ENCODE measurements at places on chromosomes 6 and 20.

- peaks cover 12% of the 10 kb centered on the region for H3K36me3 ChIP-seq
- H3K27me3 ChIP-seq = no peaks in the 10 kb centered on the region
- H3K4me3 ChIP-seq = peak within 1 kb of the TSS; percentile 93
- H3K27ac ChIP-seq = peak within 1 kb of the TSS; percentile 72
- peak; percentile 71 for DNase-seq
These were observed at the start of gene SLC18B1 for GRCh38 chr6:132797951-132798868. TSS of gene SLC18B1 (minus strand) at chr6:132798637. CDS start at chr6:132798456, 181 bp downstream.

DNA sequence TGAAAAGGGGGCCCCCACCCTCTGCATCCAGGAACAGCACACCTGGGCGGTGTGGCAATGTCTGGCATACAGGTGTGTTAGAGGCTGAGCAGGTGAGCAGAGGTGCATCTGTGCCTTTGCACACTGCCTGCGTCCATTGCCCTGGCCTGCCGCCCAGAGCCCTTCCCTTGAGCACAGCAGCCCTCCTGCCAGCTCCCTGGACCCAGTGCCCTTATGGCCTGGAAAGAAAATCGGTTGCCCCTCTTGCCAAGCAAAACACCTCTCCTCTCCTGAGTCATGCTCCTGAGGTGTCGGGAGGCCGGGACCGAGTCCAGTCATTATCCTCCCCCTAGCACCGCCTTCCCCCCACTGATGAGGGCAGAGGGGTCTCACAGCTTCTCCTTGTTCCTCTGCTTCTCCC lies 259.9 kb downstream of the SMOC2 start:
- no peaks in the 10 kb centered on the region for H3K36me3 ChIP-seq
- no peak overlapping the region for H3K27ac ChIP-seq
- H3K4me3 ChIP-seq = no peak overlapping the region
- H3K4me1 ChIP-seq = peaks cover 10% of the 10 kb centered on the region
- no peak for DNase-seq
- peaks cover 4% of the 10 kb centered on the region for H3K27me3 ChIP-seq

- H3K36me3 ChIP-seq = peaks cover 21% of the 10 kb centered on the region
- H3K27me3 ChIP-seq = no peaks in the 10 kb centered on the region
- H3K27ac ChIP-seq = no peak overlapping the region
- no peak overlapping the region for H3K4me3 ChIP-seq
These were observed 10.0 kb downstream of the MOCS1 start for GRCh38 chr6:39924283-39924682.

DNA sequence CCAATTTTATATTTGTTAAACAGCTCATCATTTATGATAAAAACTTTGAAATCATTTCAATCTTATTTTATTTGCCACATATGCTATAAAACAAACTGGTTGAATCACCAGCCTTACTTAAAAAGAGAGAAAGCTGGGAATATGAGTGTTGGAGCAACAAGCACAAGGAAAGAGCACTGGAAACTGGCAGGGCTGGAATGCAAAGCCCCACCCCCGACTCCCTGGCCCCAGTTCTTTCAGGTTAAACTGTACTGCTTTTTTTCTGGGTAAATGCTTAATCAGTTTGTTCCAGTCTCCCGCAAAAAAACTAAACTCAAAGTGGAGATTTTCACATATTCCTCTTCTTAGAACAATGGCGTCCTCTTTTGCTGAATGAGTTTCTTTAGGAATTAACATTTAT lies 433.8 kb upstream of the NOX3 start:
- H3K36me3 ChIP-seq = no peaks in the 10 kb centered on the region
- H3K4me3 ChIP-seq = no peak overlapping the region
- DNase-seq = no peak
- H3K27me3 ChIP-seq = peaks cover 3% of the 10 kb centered on the region
- peaks cover 16% of the 10 kb centered on the region for H3K4me1 ChIP-seq

- H3K27ac ChIP-seq = no peak overlapping the region
- no peaks in the 10 kb centered on the region for H3K27me3 ChIP-seq
- no peak overlapping the region for H3K4me3 ChIP-seq
- DNase-seq = no peak
These were observed 41.2 kb downstream of the SLC17A5 start for GRCh38 chr6:73612611-73613010.

GRCh38 chr6:37182736-37183590 lies 13.0 kb downstream of the PIM1 start:
- H3K4me1 ChIP-seq = no peaks in the 10 kb centered on the region
- H3K4me3 ChIP-seq = no peak overlapping the region
- no peaks in the 10 kb centered on the region for H3K36me3 ChIP-seq
- DNase-seq = no peak
- H3K27ac ChIP-seq = no peak overlapping the region

- DNase-seq = no peak
- H3K36me3 ChIP-seq = no peaks in the 10 kb centered on the region
- H3K4me1 ChIP-seq = peaks cover 6% of the 10 kb centered on the region
- H3K27ac ChIP-seq = peak overlapping the region; percentile 93
These were observed 144.5 kb downstream of the LPA start for GRCh38 chr6:160519603-160520042.

DNA sequence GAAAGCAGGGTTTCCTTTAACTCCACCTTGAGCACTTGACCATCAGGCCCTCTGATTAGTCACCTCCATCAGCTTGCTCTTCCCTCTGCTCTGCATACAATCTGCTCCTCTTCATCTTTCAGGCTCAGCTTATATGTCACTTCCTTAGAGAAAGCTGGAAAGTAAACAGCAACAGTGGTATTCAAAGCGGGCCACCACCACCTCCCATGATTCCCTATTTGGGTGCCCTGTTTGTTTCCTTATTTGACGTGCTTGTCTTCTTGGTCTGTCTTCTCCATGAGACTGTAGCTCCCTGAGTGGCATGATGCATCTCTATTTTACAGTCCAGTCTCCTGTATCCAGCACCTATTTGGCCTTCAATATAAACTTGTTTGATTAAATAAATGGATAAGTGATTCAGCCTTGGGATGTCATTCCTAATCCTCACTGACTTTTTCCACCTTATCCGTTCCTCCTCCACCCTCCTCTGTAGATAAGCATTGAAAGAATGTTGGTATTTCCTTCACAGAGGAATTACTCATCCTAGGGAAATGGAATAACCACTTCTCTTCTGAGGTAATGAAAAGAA lies 102.8 kb upstream of the SGK1 start:
- DNase-seq = no peak
- H3K27me3 ChIP-seq = peaks cover 10% of the 10 kb centered on the region
- peaks cover 3% of the 10 kb centered on the region for H3K4me1 ChIP-seq
- H3K36me3 ChIP-seq = peaks cover 4% of the 10 kb centered on the region

DNA sequence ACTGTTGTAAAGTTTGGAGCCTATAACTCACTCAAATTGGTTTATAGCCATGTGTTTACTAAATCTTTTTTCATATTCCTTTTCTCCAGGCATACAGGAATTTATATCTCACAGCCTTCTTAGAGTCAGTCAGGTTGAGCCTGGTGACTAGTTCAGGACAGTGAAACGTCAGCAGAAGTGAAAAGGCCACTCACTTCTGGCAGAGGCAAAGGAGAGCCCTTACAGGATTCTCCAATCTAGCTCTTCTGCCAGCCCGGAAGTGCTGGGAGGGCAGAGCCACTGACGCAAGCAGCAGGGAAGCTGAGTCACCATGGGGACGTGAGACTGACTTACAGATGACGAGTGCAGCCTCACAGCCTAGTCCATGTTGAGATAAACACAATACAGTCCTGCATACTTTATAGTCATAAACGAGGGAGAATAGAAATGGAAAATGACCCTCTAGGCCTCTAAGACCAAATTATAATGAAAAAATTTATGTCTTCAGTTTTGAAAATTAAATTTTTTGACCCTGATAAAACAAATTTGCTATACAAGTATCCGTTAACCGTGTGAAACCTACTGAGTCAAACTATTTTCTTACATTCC lies 1.3 kb downstream of the PXT1 start:
- peak overlapping the region; percentile 86 for H3K4me3 ChIP-seq
- peak overlapping the region; percentile 98 for H3K27ac ChIP-seq
- peaks cover 7% of the 10 kb centered on the region for H3K36me3 ChIP-seq
- peaks cover 29% of the 10 kb centered on the region for H3K4me1 ChIP-seq

DNA sequence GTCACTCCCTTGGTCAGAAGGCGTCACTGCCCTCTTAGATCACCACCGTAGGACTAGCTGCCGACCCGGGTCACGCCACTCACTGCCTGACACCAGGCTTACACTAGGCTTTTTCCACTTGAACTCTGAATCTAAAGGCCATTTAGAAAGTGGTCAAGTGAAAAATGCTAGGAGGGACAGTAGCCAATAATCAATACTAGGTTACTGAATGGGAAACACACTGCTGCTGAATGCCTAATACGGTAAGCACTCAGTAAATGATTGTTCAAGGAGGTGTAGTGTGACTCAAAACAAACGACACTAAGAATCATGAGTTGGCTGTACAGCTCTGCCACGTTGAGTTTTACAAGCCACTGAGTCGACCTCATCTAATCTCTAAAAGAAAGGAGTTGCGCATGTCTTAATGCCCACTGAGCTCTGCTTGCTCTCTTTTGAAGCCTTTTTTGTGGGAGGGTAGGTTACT lies 760 bp upstream of the IBTK start:
- H3K4me3 ChIP-seq = peak overlapping the region; percentile 98
- peak overlapping the region; percentile 99 for H3K27ac ChIP-seq
- DNase-seq = no peak
- peaks cover 16% of the 10 kb centered on the region for H3K36me3 ChIP-seq
- no peaks in the 10 kb centered on the region for H3K27me3 ChIP-seq
- peaks cover 28% of the 10 kb centered on the region for H3K4me1 ChIP-seq

- no peaks in the 10 kb centered on the region for H3K36me3 ChIP-seq
- no peak for DNase-seq
- H3K4me3 ChIP-seq = no peak overlapping the region
- no peaks in the 10 kb centered on the region for H3K27me3 ChIP-seq
- peaks cover 6% of the 10 kb centered on the region for H3K4me1 ChIP-seq
These were observed 160.1 kb downstream of the C6orf58 start for GRCh38 chr6:127737009-127737486.

DNA sequence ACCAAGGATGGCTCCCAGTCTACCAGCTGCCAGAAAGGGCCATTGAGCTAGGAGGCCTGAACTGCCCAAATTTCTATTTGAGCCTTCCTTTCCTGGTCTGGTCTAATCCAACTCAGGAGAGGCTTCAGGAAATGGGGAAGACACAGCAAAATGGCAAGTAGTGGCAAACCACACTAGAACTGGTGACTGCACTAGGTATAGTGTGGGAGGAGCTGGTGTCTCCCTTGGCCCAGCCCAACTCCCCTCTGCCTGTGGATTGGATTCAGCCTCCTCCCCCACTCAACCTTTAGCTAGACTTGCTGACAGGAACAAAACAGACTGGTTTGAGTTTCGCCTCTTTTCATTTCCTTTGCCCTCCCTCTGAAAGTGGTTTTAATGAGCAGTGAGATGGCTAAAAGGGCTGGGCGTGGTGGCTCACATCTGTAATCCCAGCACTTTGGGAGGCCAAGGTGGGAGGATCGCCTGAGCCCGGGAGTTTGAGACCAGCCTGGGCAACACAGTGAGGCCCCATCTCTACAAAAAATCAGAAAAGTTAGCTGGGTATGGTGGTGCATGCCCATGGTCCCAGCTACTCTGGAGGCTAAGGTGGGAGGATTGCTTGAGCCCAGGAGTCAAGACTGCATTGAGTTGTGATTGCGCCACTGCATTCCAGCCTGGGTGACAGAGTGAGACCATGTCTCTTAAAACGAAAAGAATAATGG lies 17.5 kb downstream of the MRPS18A start:
- DNase-seq = no peak
- peak overlapping the region; percentile 92 for H3K27ac ChIP-seq
- H3K27me3 ChIP-seq = no peaks in the 10 kb centered on the region
- H3K4me3 ChIP-seq = no peak overlapping the region
- peaks cover 35% of the 10 kb centered on the region for H3K4me1 ChIP-seq
- peaks cover 10% of the 10 kb centered on the region for H3K36me3 ChIP-seq

DNA sequence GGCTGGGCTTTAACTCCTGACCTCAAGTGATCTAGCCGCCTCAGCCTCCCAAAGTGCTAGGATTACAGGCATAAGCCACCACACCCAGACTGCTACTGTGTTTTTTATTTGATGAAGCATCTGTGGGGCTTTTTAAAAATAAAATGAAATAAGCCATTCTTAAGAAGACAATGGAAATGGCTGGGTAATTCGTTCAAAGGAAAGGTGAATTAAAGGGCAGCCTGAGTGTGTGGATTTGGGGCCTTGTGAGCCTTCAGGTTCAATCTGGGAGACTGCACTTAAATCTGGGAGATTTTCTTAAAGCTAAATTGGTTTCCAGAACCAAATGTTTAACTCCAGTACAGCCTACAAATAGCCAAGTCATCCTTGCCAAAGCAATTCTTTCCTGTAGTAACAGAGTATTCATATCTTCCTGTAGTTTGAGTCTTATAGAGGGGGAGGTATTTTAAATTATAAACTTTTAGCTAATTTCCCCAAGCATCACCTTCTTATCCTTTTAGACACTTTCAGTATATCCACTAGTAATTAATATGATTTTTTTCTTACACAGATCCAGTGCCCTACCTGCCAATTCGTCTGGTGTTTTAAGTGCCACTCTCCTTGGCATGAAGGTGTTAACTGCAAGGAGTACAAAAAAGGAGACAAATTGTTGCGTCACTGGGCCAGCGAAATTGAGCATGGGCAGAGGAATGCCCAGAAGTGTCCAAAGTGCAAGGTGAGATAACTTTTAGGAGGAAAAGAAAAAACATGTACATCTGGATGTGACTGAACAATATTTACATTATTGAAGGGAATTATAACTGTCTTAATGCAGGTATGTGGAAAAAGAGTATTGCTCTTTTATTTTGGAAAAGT lies 95.4 kb downstream of the RNF217 start:
- peaks cover 3% of the 10 kb centered on the region for H3K4me1 ChIP-seq
- H3K4me3 ChIP-seq = no peak overlapping the region
- H3K27me3 ChIP-seq = no peaks in the 10 kb centered on the region
- no peak overlapping the region for H3K27ac ChIP-seq

- peak overlapping the region; percentile 79 for H3K4me3 ChIP-seq
- H3K27me3 ChIP-seq = no peaks in the 10 kb centered on the region
- peaks cover 66% of the 10 kb centered on the region for H3K4me1 ChIP-seq
- H3K27ac ChIP-seq = peak overlapping the region; percentile 94
- DNase-seq = no peak
These were observed 143.2 kb upstream of the ZNF217 start for GRCh38 chr20:53736757-53737395.

GRCh38 chr6:22357724-22358189 lies 60.9 kb upstream of the PRL start:
- no peak overlapping the region for H3K27ac ChIP-seq
- no peak for DNase-seq
- H3K36me3 ChIP-seq = peaks cover 5% of the 10 kb centered on the region
- no peaks in the 10 kb centered on the region for H3K27me3 ChIP-seq
- peaks cover 29% of the 10 kb centered on the region for H3K4me1 ChIP-seq

DNA sequence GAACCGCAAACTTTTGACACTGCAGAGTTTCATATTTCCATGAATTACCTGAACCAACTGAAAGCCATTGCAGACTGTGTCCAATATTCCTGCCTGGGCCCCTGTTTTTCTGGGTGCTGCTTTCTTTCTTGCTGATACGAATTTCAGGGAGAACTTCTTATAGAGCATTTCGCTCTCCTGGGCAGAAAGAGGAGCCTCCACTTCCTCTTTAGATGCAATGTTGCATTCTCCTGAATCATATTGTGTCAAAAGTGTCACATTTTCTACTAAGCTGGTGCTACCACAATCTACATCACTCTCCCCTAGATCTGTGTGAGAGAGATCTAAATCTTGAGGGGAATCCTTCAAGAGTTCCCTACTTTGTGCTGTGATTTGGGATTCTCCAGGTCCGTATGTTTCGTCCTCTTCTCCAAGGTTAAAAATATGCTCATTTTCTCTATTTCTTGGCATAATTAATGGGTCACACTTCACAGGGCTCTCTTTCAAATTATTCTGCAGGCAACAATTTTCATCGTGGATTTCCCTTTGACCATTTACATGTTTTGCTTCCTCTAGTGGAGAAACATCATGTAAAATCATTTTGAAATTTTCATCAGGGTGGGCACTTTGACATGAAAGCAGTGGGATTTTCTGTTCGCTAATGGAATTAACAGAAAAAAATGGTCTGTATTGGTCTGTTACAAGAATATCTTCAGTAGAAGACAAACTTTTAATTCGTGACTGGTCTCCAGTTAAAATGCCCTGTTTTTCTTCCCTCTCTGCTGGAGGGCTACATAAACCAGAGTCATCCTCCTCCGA lies 102.3 kb downstream of the DST start:
- peaks cover 9% of the 10 kb centered on the region for H3K36me3 ChIP-seq
- DNase-seq = no peak
- peaks cover 13% of the 10 kb centered on the region for H3K4me1 ChIP-seq
